Hepatocyte (in vitro differentiated cells): ENCODE measurements at places on chromosomes 7 and 10.

- no peak for DNase-seq
Observed at GRCh38 chr7:50695026-50695425, 87.7 kb downstream of the GRB10 start.

GRCh38 chr7:42222125-42222524 lies 14.9 kb downstream of the GLI3 start:
- no peak for DNase-seq

DNA sequence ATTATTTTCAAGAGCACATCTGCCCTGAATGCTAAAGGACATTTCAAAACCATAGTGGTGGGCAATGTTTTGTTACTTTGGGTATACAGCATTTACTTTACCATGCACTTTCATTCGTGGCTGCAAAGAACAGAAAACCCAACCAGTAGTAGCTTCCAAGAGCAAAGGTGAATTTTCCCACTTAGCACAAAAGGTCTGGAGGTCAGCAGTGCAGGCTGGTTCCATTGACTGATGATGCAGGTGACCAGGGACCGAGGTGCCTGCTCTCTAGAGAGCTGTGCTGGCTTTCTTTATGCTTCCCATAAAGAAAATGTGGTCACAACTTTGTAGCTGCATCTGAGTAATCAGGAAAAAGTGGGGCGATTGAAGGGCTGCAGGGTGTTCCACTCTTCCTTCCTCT lies 240.0 kb downstream of the BICC1 start:
- no peak for DNase-seq

DNA sequence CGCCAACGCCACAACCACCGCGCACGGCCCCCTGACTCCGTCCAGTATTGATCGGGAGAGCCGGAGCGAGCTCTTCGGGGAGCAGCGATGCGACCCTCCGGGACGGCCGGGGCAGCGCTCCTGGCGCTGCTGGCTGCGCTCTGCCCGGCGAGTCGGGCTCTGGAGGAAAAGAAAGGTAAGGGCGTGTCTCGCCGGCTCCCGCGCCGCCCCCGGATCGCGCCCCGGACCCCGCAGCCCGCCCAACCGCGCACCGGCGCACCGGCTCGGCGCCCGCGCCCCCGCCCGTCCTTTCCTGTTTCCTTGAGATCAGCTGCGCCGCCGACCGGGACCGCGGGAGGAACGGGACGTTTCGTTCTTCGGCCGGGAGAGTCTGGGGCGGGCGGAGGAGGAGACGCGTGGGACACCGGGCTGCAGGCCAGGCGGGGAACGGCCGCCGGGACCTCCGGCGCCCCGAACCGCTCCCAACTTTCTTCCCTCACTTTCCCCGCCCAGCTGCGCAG lies 424 bp downstream of the EGFR start:
- DNase-seq = peak; percentile 74

GRCh38 chr7:26513948-26514347 lies 222.3 kb downstream of the SNX10 start:
- DNase-seq = no peak

- DNase-seq = no peak
Observed at GRCh38 chr7:119713606-119714005, 559.4 kb upstream of the KCND2 start.

DNA sequence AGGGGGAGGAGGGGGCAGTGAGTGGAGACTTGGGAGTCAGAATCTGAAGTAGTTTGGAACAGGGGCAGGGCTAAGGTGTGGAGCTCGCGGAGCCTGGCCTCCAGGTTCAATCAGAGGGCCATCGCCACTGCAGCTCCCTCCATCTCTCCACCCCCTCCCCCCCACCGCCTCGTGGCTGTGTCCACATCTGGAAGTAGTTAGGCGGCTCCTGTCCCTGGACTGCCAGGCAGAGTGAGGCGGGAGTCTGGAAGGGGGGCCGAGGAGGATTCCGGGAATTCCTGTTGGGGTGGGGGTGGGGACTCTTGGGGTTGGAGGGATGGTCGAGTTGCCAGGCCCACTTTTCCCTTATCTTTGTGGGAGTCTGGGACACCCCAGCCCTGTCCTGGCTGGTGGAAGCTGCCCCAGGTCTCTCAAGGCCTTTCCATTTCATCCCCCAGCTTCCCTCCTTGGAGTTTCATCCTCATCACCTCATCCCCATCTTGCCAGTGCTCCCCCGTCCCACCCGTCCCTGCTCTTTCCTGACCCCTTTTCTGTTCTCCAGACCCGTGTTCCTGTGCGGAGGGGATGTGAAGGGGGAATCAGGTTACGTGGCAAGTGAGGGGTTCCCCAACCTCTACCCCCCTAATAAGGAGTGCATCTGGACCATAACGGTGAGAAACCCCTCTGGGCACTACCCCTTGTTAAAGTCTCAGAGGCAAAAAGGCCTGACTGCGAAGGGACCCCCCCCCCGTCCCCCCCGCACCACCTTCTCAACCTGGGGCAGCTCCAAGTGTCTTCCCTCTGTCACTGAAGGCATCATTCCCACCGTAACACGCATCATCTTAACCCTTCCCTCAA lies 944 bp downstream of the PCOLCE start:
- peak; percentile 86 for DNase-seq

GRCh38 chr10:64379898-64380297 lies 858.7 kb downstream of the REEP3 start:
- peak; percentile 28 for DNase-seq

DNA sequence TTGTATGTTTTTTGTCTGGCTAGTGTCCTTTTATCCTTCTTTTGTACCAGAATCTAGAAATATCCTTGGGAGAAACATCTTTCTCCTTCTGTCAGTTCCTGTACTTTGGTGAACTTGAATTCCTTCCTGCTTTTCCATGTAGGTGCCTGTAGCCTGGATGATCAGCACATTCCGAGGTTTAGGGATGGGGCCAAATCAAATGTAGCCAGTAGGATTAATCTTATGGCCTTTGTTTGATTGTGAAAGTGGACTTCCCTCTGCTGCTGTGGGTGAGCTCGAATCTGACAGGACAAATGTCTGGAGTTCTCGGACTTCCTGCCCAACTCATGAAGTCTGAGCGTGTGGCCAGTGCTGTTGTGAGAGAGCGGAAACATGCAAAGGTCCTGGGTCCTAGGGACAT lies 33.2 kb upstream of the NAMPT start:
- DNase-seq = no peak

GRCh38 chr7:123573896-123574467 lies 16.4 kb upstream of the NDUFA5 start:
- DNase-seq = no peak

GRCh38 chr10:43249151-43249961 lies 17.5 kb downstream of the RASGEF1A start:
- no peak for DNase-seq

- no peak for DNase-seq
Observed at GRCh38 chr10:10994360-10994759, 23.3 kb upstream of the CELF2 start.

DNA sequence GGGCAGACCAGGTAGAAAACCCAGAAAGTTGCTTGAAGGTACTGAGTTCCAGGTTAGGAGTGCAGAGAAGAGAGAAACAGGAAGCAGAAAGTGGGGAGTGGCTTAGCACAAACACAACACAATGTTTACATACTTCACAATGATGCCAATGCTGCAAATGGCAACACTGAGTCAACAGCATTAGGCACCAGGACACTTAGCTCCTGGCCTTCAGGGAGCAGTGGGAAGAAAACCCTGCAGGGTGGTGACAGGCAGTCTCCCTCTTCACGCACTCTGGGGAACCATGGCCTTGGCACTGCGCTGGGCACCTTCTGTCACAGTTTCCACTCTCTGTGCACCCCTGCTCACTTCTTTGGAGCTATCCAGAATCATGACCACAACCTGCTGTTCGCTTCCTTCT lies 7.3 kb downstream of the ICA1 start:
- no peak for DNase-seq

- no peak for DNase-seq
Observed at GRCh38 chr7:87344446-87344845, 1.0 kb upstream of the CROT start.

DNA sequence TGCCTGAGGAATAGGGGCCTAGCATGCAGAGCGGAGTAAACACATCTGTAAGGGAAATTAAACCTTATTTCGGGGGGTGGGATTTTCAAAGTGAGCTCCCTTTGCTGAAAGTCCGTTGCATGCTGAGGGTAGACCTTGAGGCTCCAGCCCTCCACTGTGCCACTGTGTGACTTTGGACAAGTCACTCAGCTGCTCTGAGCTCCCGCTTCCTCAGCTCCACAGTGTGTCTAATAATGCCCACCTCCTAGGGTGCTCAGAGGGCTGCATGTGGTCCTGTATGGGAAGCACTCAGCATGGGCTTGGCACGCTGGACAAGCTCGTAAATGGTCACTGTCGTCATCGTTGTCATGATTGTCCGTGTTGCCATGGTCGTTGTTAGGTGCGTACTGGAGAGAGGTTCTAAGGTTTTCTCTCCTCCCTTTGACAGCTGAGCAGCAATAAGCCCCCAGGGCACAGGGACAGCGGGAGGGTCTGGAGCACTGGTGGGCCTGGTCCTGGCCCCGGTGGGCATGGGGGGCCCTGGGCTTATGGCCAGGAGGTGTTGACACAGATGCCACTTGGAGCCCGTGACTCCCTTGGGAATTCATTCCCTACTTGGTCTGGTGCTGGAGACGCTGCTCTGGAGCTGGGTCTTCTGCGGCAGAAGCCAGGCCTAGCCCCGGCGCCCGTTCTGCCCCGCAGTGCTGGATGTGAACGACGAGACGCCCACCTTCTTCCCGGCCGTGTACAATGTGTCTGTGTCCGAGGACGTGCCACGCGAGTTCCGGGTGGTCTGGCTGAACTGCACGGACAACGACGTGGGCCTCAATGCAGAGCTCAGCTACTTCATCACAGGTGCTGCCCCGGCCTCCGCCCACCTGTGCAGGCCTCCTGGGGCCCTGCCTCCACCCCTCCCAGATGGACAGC lies 13.1 kb downstream of the C10orf105 start:
- DNase-seq = no peak

GRCh38 chr7:12685550-12685949 lies 1.9 kb upstream of the ARL4A start:
- DNase-seq = peak; percentile 53

DNA sequence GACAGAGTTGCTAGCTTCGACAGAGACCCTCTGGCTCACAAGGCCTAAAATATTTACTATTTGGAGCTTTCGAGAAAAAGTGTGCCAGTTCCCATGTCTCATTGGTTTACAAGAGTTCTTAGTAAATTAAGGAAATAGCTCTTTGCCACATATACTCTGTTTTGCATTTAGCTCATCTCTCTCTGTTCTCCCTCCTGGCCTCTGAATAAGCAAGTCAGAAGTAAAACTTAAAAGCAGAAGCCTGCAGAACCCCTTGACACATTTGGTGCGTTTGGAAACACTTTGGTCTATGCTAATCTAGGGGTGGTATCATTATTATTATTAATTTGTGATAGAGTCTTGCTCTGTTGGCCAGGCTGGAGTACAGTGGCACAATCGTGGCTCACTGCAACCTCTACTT lies 6.4 kb downstream of the CARD11 start:
- no peak for DNase-seq

- DNase-seq = no peak
Observed at GRCh38 chr7:135828604-135829003, 80.0 kb upstream of the FAM180A start.

DNA sequence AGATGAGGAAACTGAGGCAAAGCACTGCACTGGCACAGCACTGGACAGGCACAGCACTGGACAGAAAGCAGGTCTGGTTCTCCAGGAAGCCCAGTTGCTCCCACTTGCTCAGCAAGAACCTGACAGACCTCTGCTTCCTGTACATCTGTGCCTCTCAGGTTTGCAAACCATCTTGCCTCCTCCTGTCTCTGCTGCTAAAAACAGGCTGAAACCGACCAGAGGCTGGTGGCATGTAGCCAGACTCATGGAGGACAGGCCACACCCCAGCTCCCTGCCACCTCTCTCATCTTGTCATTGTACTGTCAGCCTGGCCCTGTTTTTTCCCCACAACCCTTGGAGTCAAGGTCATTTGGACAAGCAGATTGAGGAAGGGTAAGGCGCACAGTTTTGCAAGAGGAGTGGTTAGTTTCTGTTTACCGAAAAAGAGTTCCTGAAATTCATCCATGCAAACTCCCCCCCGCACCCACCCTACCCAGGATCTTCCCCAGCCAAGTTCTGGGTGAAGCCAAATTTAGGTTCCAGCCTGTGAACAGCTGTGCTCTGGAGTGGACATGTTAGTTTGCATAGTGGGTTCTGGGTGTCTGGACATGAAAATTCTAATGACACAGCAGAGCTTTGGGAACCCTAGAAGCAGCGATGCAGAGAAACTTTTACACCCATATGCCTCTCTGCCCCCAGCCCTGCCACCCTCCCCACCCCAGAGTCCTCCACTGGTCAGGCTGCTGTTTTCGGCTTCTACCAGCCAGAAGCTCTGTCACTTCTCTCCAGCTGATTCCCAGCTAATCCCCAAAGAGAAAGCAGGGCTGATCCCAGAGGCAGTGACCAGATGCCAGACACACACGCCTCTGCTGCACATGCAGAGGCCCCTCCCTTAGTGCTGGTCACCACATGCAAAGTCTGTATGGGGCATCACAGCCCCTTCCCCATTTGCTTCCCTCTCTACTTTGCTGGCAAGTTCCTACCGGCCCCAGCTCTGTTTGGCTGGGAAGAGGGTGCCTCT lies 8.5 kb upstream of the C10orf105 start:
- DNase-seq = peak; percentile 50

DNA sequence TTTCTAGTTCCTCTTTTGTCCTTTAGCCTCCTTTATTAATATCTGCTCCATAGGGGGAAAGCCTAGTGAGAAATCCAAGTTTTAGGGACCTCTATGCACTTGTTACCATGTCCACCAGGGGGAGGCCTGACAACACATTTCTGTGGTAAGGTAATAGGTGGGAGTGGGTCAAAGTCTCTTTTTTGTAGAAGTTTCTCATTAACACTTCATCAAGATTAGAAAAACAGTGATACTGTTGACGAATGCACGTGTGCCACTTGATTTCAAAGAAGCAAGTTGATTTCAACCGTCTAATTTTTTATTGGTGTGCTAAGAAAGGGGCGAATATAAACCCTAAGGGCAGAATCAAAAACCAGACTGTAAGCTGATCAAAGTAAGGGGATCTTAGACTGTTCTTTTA lies 30.6 kb downstream of the CISD1 start:
- peak; percentile 79 for DNase-seq

DNA sequence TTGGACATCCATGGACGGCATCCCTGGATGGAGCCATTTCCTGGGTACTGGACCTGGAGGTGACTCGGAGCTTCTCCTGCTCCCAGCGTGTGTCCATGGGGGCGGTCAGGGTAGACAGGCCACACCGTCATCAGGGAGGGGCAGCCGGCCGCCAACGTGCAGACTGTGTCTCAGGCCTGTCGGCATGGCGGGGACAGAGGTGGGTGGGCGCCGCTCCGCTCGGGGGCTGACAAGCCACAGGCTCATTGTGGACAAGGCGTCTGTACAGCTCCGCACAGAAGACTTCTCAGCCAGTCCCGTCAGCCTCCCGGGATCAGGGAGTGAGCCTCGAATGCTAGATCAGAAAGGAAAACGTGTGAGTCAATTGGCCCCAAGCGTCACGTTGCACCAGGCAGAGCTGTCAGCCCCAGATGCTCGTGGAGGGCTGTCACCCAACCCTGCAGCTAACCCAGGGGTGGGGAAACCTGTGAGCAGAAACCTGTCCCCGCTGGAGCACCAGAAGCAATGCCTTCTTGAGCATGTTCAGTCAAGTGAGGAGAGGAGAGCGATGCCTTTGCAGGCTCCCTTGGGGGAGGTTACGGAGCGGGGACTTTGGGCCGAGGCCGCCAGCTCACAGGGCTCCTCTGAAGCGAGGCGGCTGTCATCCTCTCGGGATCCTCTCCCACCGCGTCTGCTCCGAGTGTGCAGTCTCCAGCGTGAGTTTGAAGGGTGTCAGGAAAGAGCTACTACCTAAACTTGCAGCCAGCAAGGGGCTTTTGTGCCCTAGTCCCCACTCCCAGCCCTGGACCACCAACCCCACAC lies 16.0 kb upstream of the DPYSL4 start:
- DNase-seq = no peak
